Upper lobe of left lung (tissue), 6 donors: ENCODE measurements at places on chromosomes 1 and 21. TPM values are rescaled to one million over a fixed set of nuclear protein-coding genes. Genes with fewer than 3 reads are reported as not detected.
A peak's percentile ranks its signal among the peaks of the same experiment; 100 is the strongest.

Gene NTMT2
- not detected for total RNA-seq

DNA sequence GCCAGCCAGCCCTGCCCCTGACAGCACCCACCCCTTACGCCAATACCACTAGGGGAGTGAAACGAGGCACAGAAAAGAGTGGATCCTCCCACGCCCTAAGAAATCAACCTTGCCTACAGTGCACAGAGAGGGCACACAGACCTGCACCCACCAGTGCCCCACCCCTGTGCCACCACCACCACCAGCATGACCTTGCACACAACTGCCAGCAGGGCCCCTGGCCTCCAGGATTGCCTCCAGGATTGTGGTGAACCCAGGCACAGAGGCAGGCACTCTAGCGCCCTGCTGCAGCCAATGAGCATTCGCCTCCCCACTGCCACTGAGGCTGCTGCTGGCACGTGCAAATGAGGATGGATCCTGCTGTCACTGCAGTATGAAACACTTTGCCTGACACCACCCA, 23.5 kb upstream of the SGIP1 start:
- DNase-seq = peak; percentile 23
- no peak overlapping the region for H3K4me3 ChIP-seq
- H3K27me3 ChIP-seq = no peaks in the 10 kb centered on the region
- H3K4me1 ChIP-seq = no peaks in the 10 kb centered on the region
- no peaks in the 10 kb centered on the region for H3K36me3 ChIP-seq

GRCh38 chr1:246860401-246860800, 71.3 kb downstream of the AHCTF1 start:
- H3K36me3 ChIP-seq = peaks cover 18% of the 10 kb centered on the region
- H3K27ac ChIP-seq = no peak overlapping the region
- no peaks in the 10 kb centered on the region for H3K27me3 ChIP-seq
- DNase-seq = no peak

Gene AKNAD1
- total RNA-seq = 0.46 TPM

- no peak for DNase-seq
- H3K27me3 ChIP-seq = no peaks in the 10 kb centered on the region
- no peak overlapping the region for H3K4me3 ChIP-seq
- H3K36me3 ChIP-seq = no peaks in the 10 kb centered on the region
Measured at GRCh38 chr1:196501760-196502428, 106.3 kb downstream of the KCNT2 start.

Gene P3R3URF
- total RNA-seq = not detected

Gene ZNF593OS
- total RNA-seq = not detected

GRCh38 chr1:36665478-36666080, 182.9 kb upstream of the CSF3R start:
- no peak overlapping the region for H3K4me3 ChIP-seq
- no peak for DNase-seq
- H3K27ac ChIP-seq = no peak overlapping the region
- no peaks in the 10 kb centered on the region for H3K36me3 ChIP-seq

GRCh38 chr1:51792864-51793263, 85.7 kb downstream of the NRDC start:
- H3K4me3 ChIP-seq = no peak overlapping the region
- no peak overlapping the region for H3K27ac ChIP-seq
- peaks cover 91% of the 10 kb centered on the region for H3K36me3 ChIP-seq
- H3K4me1 ChIP-seq = no peaks in the 10 kb centered on the region
- H3K27me3 ChIP-seq = no peaks in the 10 kb centered on the region

Gene DESI2
- total RNA-seq = 40.4 TPM

GRCh38 chr1:198636391-198636790, 2.4 kb upstream of the PTPRC start:
- no peaks in the 10 kb centered on the region for H3K27me3 ChIP-seq
- H3K4me3 ChIP-seq = no peak overlapping the region
- no peaks in the 10 kb centered on the region for H3K36me3 ChIP-seq
- H3K4me1 ChIP-seq = no peaks in the 10 kb centered on the region
- DNase-seq = no peak

Gene HRNR
- not detected for total RNA-seq

DNA sequence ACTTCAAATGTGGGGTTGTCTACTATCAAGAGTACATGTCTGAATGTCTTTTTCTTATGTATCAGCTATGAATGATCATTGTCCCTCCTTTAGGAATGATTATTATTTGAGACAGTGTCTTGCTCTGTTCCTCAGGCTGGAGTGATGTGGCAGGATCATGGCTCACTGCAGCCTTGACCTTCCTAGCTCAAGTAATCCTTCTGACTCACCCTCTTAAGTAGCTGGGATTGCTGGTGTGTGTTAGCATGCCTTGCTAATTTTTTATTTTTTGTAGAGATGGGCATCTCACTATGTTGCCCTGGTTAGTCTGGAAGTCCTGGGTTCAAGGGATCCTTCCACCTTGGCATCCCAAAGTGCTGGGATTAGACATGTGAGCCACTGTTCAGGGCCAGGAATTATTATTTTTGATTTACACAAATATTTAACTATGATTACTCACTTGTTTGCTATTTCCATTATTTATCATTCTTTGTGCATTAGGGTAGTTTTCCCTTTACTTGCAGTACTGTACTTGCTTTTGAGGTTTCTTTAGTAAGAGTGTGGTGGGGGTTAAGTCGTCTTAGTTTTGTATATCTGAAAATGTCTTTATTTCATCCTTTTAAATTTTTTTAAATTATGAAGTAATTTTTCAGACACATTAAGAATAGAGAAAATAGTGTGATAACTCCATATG, 12.8 kb downstream of the S100A7 start:
- no peaks in the 10 kb centered on the region for H3K36me3 ChIP-seq
- no peak overlapping the region for H3K27ac ChIP-seq
- H3K27me3 ChIP-seq = no peaks in the 10 kb centered on the region

Gene RASAL2
- 59.0 TPM for total RNA-seq

DNA sequence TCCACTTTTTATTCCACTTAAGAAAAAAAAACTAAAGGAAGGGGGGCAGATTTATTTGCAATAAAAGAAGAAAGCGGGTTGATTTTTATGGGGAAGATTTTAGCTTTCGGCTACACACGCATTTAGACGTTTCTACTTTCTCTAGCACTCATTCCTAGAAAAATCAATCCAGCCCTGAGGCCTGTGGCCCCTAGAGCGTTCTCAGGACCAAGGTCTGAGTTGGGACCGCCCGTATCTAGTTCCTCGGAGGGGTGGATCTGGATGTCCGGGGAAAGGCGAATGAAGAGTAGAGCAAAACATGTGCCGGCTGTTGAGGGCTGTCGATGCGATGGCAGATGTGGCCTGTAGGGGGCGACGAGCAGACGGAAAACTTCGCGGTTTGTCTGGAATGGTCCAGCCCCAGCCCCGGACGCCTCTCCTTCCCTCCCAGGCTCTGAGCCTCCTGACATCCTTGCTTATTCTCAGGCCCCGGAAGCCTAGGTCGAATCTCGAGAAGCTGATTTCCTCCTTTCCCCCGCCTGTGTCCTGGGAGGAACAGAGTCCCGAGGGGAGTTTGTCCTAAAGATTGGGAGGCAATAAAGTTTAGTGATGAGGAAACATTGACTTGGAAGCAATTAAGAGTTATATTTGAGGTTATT, 5.2 kb downstream of the FOXD3 start:
- H3K4me3 ChIP-seq = no peak overlapping the region
- H3K27ac ChIP-seq = no peak overlapping the region
- peaks cover 32% of the 10 kb centered on the region for H3K4me1 ChIP-seq
- peak; percentile 51 for DNase-seq

Gene SH2D2A
- 4.8 TPM for total RNA-seq

DNA sequence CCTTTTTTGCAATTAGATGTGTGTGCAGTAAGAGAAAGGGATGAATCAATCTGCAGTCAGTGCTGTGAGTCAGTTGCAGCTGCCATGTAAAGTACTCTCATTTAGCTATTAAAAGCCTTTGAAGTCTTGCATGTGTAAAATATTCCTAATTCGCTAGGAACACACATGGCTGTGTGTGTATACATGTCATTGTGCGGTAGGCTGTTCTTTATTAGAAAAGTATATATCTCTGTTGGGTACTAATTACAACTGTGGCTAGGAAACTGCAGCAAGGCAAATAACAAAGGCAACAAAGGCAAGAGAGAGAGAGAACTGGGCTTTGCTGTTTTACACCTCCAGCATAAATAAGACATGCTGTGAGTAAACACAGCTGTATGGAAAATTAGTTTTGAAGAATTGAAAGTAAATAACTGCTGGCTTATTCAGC, 41.7 kb downstream of the EPB41 start:
- H3K27me3 ChIP-seq = no peaks in the 10 kb centered on the region
- H3K27ac ChIP-seq = no peak overlapping the region
- no peak for DNase-seq
- H3K36me3 ChIP-seq = no peaks in the 10 kb centered on the region

DNA sequence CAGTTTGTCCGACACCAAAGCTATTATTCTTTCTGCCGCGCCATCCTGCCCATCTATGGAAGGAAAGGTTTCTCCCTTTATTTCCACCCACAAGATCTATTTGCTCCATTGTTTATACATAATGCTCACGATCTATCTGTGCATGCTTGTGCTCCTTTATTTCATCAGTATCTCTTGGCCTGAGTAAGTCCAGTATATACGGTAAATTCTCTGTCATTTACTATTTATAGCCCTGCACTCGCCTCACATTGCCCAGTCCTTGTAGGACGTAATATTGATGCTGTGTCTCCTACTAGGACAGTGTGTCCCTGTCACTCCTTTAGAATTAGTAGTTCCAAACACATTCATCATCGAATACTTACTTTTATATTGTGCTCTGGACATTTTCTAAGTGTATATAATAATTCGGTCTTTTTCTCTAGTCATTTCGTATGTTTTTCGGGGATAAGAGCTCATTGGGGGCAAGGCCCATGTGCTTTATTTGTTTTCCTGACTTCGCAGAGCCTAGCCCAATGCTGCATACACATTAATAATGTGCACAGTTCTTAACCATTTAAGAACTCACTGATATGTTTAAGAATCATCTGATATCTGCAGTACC, 3.1 kb upstream of the NID1 start:
- peaks cover 17% of the 10 kb centered on the region for H3K27me3 ChIP-seq
- no peaks in the 10 kb centered on the region for H3K36me3 ChIP-seq
- DNase-seq = no peak
- H3K4me1 ChIP-seq = peaks cover 20% of the 10 kb centered on the region
- no peak overlapping the region for H3K4me3 ChIP-seq

DNA sequence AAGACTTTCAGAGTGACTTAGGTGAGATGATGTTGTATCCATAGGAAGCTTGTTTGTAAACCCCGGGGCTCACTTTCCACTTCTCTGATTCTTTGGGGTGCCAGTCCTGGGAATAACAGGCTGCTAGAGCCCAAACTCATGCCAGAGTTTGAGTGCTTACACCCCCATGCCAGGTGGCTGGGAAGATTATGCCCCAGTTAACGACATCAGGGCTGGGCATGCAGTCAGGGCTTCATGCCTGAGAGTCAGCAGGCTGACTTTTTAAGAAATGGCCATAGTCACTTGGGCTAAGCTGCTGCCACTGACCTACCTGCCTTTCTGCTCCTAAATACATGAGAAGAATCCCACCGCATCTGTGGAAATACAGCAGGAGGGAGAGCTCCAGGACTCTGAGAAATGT, 425.6 kb upstream of the VAMP3 start:
- H3K4me3 ChIP-seq = no peak overlapping the region
- no peak overlapping the region for H3K27ac ChIP-seq
- no peaks in the 10 kb centered on the region for H3K27me3 ChIP-seq
- H3K36me3 ChIP-seq = no peaks in the 10 kb centered on the region

DNA sequence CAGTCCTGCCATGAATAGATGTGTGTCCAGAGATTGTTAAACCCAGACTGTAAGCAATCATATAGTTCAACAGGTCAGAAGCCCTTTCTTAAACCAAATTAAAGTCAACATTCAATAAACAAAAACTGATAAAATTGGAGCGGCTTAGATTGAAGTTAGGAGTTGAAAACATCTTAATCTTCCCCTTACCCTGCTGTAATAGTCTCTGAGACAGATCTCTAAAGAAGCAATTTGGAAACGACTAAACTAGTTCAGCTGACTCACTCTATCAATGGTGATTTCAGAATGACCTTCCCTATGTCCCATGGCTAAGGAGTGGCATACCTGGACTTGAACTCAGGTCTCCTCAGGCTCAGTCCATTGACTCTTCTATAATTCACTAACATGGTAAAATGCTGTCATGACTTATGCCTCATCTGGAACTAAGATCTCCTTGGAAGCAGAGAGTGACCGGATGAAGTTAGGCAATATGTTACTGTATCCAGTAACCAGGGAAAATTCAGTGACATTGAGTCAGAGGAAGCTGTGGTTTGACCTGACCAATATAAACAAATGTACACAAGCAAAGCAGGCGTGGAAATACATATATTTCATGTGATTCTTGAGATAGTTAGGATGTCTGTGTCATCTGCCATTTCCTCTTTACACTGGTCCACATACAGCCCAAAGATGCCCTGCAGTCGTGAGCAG, 30.1 kb downstream of the SGIP1 start:
- H3K4me3 ChIP-seq = no peak overlapping the region
- no peaks in the 10 kb centered on the region for H3K27me3 ChIP-seq
- no peak for DNase-seq
- no peaks in the 10 kb centered on the region for H3K4me1 ChIP-seq

Gene UBASH3A
- 4.2 TPM for total RNA-seq

DNA sequence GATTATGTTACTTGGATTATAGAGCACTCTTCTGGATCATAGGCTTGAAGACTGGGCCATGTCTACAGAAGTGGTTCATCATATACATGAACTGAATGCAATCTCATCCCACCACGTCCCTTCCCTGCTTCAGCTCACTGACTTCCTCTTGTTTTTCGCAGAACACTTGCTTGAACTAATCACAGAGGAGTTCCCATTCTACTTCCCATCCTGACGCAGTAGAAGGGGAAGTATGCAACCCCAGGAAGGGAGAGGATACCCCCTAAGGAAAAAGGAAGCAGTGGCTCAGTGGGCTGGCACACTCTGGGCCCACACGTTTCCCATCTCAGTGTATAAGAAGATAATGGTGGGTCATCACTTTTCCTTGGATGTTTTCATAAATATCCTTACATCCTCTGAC, 36.2 kb downstream of the CASQ2 start:
- DNase-seq = no peak
- no peak overlapping the region for H3K27ac ChIP-seq
- no peaks in the 10 kb centered on the region for H3K36me3 ChIP-seq
- no peaks in the 10 kb centered on the region for H3K27me3 ChIP-seq
- H3K4me3 ChIP-seq = no peak overlapping the region
- no peaks in the 10 kb centered on the region for H3K4me1 ChIP-seq

Gene ENAH
- 17.8 TPM for total RNA-seq

DNA sequence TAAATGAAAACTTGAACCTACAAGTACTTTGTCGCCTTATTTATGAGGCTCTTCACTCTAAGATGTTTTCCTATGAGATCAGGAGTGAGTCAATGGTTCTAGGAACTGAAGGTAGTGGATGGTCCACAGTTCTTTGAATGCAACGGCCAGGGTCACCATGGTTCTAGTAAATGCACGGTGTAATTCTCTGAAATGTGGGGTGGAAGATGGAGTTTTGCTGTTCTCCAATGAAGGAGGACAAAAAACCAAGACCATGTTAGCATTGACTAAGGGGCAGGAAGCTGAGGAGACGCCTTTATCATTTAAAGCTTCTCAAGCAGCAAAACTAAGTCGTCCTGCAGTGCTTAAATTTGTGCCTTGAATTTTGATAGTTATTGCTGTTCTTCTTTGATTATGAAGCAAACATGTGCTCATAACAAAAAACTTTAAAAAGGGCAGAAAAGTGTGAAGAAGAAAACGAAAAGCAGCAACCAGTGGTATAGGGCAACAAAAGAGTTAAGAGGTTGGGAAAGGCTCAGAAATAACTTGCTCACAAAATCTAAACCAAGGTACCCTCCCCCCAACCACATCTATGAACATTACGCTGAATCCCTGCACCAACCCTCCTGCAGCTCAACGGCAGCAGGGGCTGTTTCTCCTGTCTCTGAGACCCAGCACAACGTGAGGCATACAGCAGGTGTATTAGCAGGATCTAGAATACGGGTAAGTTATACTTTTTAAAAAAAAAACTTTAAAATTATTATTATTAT, 85.0 kb downstream of the MRPL37 start:
- peaks cover 49% of the 10 kb centered on the region for H3K4me1 ChIP-seq
- H3K27ac ChIP-seq = no peak overlapping the region
- no peaks in the 10 kb centered on the region for H3K36me3 ChIP-seq
- H3K27me3 ChIP-seq = no peaks in the 10 kb centered on the region
- no peak overlapping the region for H3K4me3 ChIP-seq
- no peak for DNase-seq
